DMS53 (cell line): ENCODE measurements at places on chromosomes 13 and 19.
A peak's percentile ranks its signal among the peaks of the same experiment; 100 is the strongest.

- DNase-seq: no peak
Measured at GRCh38 chr13:53075356-53076041, 46.9 kb downstream of the OLFM4 start.

DNA sequence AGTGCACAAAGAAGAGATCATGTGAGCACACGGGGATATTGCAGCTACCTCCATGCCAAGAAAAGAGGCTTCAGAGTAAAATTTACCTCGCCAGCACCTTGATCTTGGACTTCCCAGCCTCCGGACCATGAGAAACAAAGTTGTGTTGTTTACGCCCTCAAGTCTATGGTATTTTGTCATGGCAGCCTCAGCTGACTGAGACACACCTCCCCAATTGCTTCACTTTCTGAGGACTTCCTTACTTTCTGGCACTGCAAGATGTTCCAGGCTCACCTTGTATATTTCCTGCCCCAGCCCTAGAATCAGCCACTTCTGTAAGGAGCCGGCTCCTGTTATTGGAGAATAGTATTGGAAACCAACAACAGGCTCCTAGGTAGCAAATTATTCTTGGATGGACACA, 6.6 kb upstream of the CEBPG start:
- DNase-seq: no peak

DNA sequence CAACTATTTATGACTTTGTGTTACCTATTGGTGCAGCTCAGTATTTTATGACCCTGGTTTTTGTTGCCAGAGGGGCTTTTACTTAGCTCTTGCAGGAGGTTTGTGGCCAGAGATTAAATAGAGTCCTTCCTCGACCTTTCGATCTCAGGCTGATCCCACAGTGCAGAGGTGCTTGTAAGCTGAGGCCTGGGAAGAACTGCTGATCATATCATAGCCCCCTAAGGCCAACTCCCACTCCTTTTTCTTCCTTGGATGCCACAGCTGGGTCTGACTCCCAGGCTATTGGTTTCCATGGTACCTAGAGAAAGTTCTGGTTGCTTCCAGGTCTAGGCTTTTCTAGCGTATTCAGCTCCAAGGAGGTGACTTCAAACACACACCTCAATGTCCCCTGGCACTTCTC, 324.9 kb downstream of the FOXO1 start:
- no peak for DNase-seq

DNA sequence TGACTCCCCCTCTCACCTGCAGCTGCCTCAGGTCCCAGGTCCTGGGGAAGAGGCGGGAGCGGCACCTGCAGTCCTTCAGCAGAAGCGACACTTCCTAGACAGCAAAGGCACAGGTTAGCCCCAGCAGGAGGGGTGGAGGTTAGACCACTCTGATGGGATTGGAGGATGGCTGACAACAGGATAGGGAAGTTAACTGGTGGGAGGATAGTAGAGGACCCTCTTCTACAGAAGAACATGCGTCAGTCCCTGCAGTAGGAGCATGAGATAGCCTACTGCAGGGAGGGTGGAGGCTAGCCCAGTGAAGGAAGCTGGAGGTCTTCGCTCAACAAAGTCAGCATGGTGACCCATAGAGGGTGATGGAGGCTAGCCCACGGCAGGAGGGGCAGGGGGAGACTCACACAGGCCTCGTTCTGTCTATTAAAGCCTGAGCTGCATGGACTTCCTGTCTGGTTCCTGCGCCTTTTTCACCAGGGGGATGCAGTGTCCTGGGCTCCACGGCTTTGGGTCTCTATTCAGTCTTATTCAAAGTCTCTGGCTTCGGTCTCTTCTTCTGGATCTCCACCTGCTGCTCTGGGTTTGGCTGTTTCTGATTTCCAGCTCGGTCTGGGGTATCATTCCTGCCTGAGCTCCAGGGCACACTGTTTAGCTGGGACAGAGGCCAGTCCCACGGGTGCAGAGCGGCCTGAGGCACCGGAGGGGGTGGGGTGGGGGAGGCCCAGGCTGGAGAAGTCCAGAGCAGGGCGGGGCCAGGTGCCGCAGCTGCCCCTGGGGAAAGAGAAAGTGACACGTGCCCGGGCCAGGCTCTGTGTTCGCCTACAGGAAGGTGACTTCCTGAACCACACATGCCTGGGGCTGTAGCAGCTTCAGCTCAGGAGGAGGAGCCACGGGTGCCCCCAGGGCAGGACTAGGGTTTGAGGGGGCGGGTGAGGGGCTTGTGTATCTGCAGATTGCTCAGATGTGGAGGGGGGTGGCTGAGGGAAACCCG, 7.3 kb downstream of the IFNL3 start:
- DNase-seq: peak; percentile 86

- DNase-seq: no peak
Measured at GRCh38 chr13:50843257-50844083, at the start of gene DLEU7. Gene DLEU7, minus strand, starts transcription at chr13:50843692. Its CDS starts 46 bp downstream, at chr13:50843646.

- DNase-seq: no peak
Measured at GRCh38 chr13:63983366-63983765, 2567.7 kb upstream of the PCDH20 start.

- peak; percentile 38 for DNase-seq
Measured at GRCh38 chr19:5369962-5370367, 29.4 kb upstream of the PTPRS start.

DNA sequence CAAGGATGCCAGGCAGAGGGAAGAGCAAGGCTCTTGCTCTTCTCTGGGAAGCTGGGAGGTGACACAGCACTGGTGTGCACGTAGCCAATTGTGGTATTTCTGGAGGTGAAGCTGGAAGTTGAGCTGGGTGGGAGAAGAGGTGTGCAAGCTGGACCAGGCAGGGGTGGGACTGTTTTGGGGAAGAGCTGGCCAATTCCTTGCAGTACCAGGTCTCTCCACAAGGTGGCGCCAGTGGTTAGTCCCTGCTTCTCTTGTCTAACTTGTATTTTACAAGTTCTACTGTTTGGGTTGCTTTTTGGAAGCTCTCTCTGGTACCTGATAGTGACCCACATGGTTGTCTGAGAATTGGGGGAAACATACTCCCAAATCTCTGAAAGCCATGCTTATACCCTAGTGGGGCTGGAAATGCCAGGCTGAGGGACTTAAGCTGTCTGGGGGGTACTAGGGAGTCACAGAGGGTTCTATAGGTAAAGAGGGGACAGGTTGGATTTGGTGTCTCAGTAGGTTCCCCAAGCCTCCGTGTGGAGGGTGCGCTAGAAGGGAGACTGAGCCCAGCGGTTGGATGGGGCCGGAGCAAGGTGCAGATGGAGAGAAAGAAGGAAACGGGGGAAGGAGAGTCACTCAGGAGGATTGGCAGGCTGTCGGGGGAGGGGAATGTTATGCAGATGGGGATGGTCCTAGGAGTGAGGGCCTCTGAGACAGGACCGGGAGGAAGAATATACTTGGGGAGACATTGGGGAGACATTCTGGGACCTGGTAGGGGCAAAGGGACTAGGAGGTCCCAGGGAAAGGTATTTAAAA, 3.0 kb downstream of the HPN start:
- DNase-seq: peak; percentile 68
